ENCODE measurements at places on chromosomes 6 and 20.

- no peak for DNase-seq
These were observed 10.7 kb downstream of the BHLHE23 start for GRCh38 chr20:62995898-62996595.

- no peak for DNase-seq
These were observed 28.3 kb upstream of the PDYN start for GRCh38 chr20:2022163-2022562.

- DNase-seq = no peak
These were observed 136.8 kb upstream of the PTPRK start for GRCh38 chr6:128657181-128657580.

DNA sequence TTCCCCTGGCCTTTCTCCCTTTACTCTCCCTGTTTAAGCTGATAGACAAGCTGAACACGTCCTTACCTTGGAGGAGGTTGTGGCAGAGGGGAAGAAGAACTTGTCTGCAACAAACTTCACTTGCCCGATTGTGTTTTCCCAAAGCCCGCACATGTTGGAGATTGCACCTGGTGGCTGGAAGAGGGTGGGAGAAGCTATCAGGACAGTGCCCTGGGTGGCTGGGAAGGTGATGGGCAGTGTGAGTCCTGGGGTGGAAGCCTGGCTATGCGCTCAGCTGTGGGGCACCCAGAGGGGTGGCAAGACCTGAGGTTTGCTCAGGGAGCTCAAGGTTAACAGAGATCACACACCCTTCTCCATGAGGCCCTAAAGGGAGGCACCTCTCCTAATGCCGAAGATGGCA is 25.0 kb upstream of the SSTR4 start:
- no peak for DNase-seq

DNA sequence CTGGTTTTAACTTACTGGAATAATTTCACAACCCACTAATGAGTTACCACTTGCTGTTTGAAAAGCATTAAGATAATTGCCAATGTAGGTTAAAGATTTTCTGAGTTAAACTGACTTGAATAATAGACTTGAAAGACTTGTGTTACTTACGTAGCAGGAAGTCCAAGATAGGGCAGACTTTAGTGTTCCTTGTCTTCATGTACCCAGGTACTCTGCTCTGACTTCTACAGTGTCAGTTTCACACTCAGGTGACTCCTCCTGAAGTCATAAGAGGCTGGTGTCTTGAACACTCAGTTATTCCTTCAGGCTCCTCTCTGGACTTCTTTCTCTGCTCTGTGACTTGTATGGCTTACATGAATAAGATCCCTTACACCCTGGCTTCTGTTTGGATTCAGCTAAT is 76.3 kb upstream of the SGK1 start:
- DNase-seq = no peak

DNA sequence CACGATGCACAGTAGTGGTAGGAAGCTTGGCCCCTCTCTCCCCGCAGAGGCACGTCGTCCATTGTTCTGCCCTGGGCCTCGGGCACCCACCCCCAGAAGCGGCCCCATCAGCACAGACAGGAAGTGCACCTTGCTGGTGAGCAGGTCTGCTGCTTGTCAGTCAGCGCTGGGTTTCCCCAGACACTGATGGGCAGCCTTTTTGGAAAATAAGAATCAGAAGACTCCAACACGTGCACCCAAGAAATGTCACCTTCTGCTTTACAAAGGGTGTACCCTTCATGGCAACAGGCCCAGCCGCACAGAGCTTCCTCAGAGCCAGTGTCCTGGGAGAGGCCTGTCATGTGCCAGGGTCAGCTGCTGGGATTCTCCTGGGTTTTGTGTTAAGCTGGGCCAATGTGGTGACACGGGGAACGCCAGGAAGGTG is 34.7 kb upstream of the IRF4 start:
- DNase-seq = no peak

DNA sequence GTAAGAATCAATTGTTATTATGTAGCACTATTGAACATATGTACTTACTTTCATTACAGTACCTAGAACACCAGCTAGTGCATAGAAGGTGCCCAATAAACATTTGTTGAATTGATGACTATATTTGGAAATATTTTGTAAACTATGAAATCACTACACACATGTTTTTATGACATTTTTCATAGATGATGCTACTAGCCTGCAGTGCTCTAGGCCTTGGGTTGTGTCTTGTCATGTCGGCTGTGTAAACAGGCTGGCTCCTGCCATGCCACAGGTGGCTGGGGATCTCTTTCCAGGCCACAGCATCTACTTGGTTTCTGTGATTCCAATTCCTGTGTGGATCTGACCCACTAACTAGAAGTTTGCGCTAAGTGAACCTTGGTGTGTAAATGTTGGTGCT is 43.3 kb upstream of the EDN1 start:
- DNase-seq = no peak

DNA sequence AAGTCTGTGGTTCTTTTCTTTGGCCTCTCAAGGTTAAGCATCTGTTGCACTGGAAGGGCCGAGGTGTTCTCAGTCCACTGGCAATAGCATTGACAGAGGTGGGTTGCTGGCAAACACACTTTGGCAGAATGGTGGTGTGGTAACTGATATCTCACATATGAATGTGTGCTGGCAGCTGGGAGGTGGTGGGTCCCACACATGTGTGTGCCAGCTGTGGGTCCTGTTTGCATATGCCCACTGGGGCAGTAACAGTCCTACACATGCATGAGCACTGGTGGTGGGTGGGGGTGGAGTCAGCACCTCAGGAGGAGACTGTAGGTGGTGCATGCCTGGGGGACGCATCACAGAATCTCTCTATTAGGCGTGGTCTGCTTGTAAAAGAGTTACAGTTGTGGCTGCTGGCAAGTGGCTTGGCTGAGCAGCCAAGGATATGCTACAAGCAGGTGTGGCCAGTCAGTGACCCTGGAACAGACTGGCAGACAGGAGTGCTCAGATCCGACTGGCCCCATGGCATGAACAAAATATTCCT is 934.3 kb downstream of the GRIK2 start:
- DNase-seq = no peak

DNA sequence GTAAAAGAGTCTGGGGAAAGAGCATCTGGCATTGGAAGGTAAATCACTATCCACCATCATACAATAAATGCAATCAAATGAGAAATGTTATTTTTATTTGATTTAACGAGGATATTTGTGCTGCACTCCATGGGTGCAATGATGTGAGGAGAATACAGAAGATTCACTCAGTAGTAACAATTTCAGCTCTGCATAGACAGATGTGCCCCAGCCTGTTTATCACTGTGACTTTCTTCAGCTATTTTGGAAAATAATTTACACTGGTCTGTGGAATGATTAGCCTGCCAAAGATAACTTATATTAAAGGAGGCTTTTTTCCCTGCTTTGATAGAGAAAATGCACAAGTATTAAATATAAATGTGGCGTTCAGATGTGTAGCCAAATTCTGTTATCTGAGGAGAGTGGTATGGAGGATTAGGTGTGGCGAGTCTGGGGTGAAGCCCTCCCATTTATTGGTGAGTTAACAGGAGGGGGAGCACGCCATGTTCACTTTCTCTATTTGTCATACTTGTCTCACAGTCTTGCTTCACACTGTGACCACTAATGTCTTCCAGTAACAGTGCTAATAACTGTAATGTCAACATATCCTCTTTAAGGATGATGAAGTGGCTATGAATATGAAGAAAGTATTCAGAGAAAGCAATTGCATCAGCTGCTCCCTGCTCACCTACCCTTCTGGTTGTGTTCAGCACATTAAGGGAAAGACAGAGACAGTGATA is 645.6 kb downstream of the MMUT start:
- no peak for DNase-seq

- no peak for DNase-seq
These were observed 480 bp downstream of the ABCF1 start for GRCh38 chr6:30571762-30572082.

- no peak for DNase-seq
These were observed 3.2 kb upstream of the IRF4 start for GRCh38 chr6:388202-388903.

DNA sequence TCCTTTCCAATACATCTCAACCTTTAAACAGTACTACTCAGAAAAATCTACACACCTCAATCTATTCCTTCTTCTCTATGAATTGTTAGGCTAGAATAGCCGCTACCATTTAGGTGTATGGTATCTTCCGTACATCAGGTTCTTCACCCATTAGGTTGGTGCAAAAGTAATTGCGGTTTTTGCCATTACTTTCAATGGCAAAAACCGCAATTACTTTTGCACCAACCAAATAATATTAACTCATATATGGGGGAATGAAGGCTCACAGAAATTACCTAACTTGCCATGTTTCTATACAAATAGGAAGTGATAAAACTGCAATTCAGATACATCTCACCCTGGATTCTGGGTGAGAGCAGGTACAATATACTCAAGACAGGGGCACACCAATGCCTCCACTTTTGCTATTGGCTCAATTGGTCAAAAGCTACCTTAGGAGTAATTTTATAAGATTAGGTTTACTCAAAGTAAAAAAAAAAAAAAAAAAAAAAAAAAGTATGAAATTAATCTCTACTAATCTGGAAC is 37.7 kb upstream of the ARHGAP18 start:
- no peak for DNase-seq

Measured in thymus (tissue), 14 donors.